ENCODE measurements at places on chromosomes 7 and 10.

- DNase-seq, result no peak
These were observed 6.8 kb downstream of the PLAU start for GRCh38 chr10:73917566-73918305.

GRCh38 chr10:124688889-124689670 lies 55.1 kb downstream of the FAM53B start:
- DNase-seq, result no peak

GRCh38 chr10:4282496-4282895 lies 497.5 kb upstream of the KLF6 start:
- no peak for DNase-seq

GRCh38 chr10:69533658-69534057 lies 39.6 kb downstream of the NEUROG3 start:
- DNase-seq, result no peak

- DNase-seq, result no peak
These were observed 2.2 kb downstream of the BRAT1 start for GRCh38 chr7:2553108-2553507.

DNA sequence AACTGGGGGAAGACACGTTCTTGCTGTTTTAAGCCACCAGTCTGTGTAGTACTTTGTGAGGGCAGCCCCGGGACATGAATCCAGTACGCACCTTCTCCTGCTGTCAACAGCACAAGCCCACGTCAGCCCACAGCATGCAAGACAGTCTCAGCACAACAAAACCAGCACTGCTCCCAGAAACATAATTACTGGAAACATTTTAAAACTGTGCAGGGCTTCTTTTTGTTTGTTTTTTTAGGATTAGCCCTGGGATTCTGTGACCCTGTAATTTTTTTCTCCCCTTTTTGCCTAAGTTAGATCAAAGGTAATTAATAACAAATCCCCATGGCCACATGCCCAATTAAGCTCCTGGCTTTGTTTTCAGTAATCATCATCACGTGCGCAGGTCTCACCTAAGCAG lies 87.5 kb downstream of the VOPP1 start:
- DNase-seq, result no peak

DNA sequence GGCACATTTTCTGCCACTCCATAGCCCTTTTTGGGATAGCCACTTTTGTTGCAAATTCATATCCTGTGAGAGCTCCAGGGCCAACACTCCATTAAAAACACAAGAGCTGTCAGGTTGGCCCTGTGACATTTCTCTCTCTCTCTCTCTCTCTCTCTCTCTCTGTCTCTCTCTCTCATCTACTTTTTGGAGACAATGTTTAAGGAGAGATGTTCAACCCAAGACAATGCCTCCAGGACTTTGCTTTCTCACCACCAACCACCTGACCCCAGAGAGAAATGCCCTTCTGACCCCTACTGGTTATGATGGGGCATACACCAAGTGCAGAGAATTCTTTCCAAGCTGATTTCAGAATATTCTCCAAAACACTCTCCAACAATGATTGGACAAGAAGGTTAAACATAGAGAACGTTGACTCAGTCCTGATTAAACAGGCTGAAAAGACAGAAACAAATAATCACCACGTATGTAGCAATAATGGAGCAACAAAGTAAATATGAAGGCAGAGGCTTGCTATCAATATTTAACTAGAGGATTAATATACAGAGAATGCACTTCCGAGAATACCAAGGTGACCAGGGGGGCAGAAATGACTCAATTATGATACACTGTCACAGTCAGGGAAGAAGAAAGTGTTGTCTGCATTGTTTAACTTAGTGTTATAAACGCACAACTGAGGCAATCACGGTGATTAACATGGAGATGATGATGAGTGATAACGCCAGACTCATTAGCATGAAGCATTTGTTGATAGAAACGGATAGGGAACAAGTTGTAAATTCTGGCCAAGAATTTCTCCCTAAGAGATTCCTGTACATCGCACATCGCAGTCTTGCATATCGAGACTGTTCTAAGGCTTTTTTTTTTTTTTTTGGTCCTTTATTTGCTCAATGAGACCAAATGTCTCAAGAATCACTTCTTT lies 178.5 kb downstream of the NRP1 start:
- no peak for DNase-seq

DNA sequence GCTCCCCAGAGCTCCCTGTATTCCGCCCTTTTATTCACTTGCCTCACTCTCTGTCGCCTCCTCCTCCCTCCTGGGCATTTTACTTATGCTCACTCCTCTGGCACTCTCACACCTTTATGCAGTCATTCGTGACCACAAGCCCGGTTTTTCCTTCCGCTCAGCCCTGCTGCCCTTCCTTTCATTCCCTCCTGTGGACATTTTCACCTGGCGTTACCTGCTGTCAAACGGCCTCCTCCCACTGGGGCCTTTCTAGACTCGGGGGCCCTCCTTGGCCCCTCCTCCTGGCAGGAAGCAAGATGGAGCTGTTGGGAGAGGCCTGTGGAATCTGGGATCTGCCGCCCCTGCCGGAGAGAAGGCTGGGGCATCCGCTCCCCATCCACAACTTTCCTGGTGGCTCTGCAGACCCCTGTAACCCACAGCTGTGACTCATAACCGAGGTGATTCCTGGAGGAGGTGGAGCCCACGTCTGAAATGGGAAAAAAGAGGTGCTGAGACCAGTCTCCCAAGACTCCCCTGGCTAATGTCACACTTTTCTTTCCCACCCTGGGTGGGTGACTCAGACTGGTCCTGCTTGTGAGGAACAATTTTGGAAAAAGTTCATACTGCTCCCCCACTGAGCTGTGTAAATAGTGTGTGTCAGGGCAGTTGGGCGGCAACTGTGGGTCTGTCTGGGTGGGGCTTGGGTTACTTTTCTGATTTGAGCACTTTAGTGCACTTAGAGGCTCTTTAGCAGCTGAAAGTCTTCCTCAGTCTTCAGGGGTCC lies 1.2 kb downstream of the VCL start:
- DNase-seq, result no peak

DNA sequence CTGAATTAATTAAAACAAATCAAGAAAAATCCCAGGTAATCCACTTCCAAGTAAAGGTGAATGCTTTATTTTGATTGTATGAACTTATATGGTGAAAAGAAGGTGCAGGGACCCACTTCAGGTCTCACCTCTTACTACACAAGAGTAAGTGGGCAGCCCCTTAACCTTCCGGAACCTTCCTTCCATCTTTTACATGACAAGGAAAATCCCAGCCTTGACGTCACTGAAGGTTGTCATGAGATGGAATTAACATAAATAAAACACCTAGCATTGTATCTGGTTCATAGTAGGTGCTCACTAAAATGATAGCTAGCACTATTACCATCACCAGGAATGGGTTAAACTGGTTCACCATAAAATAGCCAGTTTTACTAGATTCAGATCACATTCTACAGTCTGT lies 119.5 kb downstream of the ICA1 start:
- DNase-seq, result no peak

- no peak for DNase-seq
These were observed 4.6 kb downstream of the PWWP2B start for GRCh38 chr10:132401401-132402118.

GRCh38 chr10:25600651-25601050 lies 333.4 kb upstream of the MYO3A start:
- DNase-seq, result no peak

DNA sequence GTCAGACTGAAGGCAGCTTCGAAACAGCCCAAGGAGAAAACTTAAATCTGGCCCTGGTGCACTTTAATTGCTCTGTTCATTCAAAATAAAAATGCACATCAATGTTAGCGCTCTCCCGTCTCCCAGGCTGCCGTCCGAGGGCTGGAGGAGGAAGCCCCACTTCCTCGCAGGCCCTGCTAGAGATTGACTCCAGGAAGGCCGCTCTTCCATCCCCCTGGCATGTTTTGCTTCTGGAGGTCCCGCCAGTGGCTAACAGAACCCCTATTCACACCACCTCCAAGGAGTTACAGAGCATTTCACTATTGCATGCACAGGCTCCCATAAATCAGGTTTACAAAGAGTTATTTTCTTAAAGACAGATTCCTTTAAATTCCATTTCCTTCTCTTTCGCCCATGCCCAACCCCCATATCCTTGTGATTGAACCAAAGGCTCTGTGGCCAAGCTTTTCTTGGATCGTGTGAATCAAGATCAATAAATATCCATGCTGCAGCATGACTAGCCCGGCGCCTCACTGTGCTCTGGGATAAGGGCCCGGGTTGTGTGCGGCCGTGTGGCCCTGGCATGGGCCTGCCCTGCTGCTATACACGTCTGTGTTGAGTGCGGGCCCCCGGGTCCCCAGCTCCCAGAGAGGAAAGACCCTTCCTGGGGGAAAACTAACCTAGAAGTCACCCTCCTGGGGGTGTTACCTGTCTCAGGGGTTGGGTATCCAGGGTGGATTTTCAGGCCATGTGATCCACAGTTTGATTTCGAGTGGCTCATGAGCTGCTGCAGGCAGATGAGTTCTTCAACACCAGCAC lies 118.7 kb upstream of the GDF10 start:
- no peak for DNase-seq

DNA sequence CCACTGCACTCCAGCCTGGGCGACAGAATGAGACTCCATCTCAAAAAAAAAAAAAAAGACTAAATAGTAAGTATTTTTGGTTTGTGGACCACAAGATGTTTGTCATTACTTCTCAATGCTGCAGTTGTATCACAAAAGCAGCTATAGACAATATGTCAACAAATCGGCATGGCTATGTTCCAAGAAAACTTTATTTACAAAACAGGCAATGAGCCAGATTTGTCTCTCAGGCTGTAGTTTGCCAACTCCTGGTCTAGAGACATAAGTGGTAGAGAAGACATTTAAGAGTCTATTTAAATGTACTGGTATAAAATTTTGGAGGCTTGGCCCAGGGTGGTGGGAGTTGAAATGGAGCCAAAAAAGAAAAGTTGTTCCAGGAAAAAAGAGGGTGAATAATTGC lies 185.8 kb downstream of the SORCS1 start:
- no peak for DNase-seq

- DNase-seq, result no peak
These were observed 36.3 kb downstream of the SUFU start for GRCh38 chr10:102540023-102540422.

DNA sequence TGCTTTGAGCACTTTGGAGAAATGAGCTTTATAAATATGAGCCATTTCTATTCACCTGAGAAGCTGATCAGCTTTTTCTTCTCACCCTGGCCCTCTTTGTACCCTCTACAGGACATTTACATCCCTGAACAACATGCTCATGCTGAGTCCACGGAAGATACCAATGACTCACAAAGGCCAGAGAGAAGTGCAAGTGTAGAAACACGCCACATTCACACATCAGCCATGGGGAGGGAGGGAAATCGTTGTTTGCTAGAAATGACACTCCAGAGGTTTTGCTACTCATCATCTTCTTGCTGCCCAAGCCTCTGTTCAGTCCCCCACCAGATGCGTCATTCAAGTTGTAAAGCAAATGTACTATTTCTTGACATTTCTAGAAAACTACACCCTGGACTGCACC lies 2.8 kb upstream of the UCN3 start:
- DNase-seq, result no peak

DNA sequence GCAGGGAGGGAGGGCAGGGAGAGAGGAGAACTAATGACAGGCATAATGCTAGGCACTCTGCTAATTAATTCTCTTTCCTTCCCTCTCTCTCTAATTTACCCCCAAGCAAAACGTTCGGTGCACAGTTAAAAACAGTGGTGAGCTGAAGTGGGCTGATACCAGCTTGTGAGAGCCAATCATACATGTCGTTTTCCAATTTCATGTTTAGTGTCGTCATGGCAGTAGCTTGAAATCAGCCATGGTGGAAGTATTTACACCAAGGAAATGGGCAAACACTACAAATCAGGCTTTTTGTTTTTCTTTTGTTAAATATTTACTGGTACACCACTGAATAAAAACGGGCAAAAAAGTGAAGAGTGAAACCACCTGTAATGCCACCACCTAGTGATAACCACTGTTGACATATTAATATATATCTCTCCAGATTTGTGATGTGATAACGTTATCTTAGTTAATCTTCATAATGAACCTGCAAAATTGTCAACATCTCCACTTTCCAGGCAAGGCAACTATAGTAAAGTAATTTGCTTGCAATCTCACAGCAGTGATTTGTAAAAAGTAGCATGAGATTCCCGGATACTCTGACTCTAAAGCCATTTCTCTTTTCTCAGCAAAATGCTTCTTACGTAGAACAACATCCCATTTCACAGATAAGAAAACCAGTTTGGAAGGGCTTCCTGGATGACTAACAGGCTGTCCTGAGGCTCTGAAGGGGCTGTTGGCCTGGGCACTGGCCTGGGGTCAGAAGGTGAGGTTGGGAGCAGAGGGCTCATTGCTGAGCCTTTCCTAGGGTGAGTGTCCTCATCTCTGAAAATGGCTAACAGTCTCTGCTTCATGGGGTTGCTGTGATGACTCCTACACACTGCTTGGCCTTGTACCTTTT lies 83.7 kb downstream of the ATXN7L1 start:
- DNase-seq, result no peak

DNA sequence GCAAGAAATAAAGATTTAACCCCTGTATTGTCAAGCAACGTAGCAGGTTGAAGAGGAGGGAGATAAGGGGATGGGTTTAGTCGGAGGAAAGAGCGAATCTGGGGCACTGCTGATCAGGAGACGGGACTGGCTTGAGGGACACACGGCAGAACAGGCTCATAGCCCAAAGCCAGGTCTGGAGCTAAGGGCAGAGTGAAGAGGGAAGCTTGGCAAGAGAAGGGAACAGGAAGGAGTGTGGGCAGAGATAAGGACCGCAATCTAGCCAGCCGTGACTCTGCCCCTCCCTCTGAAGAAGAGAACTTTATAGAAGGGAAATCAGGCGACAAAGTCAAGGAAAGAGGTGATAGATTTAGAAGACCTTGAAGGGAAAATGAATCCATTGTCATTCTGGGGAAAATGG lies 67.6 kb downstream of the CAV1 start:
- no peak for DNase-seq

DNA sequence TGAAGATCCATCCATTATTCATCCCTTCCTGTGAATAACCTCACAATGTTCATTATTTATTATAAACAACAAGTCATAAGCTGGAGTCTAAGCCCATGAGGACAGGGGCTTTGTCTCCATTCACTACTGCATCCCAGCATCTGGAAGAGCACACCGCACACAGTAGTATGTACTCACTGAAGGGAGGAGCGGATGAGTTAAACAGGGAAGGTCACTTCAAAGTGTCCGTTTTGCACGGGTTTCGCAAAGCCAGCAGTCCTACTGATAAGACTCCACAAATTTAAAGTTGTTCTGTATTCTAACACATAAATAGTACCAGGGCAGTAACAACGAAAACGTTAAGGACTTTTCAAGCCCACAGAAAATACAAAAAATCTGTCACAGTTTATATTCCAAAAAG lies 167.9 kb downstream of the PARD3 start:
- DNase-seq, result no peak

DNA sequence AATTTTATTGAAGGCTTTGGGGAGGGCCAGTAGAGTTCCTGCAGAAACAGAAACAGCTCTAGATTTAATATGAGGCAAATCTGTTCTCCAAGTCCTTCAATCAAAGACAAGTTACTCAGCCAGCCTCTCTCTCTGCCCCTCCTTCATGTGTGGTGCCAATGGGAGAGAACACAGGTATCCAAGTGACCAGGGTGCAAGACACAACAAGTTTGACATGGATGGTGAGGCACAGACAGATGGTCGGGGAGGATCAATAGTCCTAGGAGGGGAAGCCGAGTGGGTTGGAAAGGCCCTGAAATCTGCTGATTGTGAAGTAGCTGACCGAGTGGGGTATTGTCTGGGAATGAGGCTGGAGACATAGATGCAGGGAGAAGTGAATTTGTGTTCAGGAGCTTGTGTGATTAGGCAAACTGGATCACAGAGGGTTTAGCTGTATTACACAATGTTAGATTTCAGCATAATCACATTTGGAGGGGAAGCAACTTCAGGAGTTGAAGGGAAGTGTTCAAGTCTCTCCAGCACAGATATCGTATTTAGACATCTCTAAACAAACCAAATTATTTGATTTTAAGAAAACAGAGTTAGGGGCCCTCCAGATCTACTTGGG lies 1.5 kb downstream of the GIMAP1 start:
- DNase-seq, result no peak

All from NCI-H1417 treated with DMSO at 0.1 percent for 48 hours (cell line).